ENCODE measurements at places on chromosomes 11 and 22.

DNA sequence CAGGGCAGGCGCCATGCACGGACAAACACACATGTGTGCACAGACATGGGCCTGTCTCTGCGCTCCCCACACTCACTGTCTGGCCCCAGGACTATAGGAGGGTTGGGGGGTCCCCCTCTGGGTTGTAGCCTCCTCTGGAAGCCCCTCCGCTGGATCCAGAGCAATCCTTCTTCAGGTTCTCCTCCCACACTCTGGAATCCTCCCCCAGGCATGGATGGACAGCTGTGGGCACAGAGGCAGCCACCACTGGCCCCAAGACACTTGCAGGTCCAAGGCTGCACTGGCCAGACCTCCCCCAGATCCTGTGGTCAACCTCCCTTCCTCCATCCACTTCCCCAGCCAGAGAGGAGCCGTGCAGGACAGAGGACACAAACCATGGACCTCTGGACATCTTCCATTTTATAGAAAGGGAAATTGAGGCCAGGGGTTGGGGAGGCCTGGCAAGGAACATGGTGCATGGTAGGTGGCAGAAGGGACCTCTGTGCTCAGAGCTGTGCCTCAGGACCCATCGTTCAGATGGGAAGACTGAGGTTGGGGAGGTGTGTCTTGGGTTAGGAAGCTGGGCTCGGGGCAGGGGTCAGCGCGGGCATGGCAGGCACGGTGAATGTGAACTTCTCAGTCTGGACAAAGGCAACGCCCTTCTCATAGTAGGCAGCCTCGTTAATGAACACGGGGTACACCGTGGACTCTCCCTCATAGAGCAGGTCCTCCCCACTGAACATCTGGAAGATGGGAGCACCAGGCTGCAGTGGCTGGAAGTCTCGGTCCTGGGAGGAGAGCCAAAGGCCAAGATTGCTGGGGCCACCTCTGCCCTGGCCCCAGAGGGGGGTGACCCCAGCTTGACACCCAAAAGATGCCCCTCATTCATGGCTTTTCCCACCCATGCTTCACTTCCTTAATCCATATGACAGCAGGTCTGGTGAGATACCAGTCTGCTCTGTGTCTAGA, 2.9 kb upstream of the TBX10 start:
- no peak for DNase-seq

GRCh38 chr11:61966734-61967115, 709 bp downstream of the FTH1 start:
- DNase-seq: peak; percentile 45

DNA sequence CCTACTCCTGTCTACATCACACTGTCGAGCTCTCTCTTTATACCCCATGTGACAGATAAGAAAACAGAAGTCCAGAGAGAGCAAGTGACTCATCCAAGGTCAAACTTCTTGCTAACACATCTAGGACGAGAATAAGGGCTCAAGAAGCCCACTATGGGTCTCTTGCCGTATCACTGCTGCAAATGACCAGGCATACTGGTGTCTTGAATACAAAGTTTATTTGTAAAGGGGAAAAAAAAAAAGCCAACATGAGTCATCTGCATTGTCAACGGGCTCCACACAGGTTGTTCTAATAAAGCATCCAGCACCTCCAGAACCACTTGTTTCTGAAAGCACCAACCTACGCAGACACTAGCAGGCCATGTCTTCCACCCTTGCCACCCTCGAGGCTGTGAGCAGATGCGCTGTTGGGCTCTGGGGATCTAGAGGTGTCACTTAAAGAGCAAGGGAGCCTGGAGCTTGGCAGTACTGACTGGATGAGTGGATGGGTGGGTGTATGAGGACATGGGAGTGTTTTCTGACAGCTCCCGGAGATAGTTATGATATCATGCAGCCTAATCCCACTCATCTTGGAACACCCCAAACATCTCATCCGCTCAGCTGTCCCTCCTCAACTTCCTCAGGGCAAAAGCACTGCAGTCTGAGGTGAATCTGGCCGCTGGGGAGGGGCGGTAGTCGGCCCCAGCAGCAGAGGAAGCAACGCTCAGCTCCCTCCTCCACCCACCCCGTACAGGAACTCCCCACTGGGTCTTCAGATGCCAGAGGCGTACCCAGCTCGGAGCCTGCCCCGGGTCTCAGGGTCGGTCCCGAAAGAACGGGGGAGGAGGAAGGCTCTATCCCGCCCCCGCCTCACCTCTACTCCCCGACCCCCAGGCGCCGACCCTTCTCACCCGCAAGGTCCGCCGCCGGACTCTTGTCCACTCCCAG, 1.0 kb downstream of the SMCO4 start:
- DNase-seq: peak; percentile 70

DNA sequence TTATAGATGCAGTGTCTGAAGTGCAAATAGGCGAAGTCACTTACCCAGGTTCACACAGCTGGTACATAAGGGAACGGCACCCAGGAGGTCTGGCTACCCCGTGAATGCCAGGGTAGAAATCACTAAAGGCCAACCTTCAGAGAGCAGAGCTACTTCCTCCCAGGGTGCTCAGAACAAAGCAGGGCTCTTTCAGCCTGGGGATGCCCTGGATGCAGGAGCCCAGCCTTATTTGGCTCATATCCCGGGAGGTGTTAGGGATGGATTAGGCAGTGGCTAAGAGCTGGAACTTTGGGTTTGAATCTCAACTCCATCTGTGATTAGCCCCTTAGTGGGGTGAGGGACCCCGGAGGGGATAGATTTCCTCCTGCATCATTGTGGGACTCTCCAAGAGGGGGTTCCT, 33.1 kb upstream of the ASPHD2 start:
- no peak for DNase-seq

- DNase-seq: peak; percentile 58
Observed at GRCh38 chr11:10304495-10305261, at the start of gene ADM. Gene ADM, plus strand, starts transcription at chr11:10305073. Its CDS starts 628 bp downstream, at chr11:10305701.

GRCh38 chr22:47278655-47279054, 516.2 kb downstream of the TBC1D22A start:
- DNase-seq: no peak

- no peak for DNase-seq
Observed at GRCh38 chr11:61108847-61109585, 6.7 kb downstream of the CD5 start.

GRCh38 chr11:6576471-6577373, 26.7 kb downstream of the RRP8 start:
- no peak for DNase-seq

DNA sequence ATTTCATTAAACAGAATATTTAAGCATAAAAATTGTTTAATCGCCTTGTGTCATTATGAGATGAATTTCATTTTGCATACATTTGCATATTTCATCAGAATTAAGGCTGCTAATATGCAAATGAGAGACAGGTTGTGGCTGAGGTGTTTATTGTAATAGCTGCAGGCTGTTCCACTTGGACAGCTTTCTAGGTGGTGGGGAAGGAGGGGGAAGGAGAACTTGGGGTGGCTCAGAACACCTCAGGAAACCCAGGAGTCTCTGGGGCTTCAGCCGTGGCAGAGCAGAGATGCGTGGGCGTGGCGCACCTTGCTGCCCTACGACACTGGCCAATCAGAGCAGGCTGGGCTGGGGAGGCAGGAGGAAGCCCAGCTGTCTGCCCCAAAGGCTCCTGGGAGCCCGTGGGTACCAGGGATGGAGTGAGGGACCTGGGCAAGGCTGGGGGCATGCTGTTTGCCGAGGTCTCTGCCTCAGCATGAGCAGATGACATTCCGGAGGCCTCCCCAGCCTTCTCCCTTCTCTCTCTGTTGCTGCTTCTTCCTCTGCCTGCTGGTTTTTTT, 542.9 kb downstream of the MN1 start:
- no peak for DNase-seq

DNA sequence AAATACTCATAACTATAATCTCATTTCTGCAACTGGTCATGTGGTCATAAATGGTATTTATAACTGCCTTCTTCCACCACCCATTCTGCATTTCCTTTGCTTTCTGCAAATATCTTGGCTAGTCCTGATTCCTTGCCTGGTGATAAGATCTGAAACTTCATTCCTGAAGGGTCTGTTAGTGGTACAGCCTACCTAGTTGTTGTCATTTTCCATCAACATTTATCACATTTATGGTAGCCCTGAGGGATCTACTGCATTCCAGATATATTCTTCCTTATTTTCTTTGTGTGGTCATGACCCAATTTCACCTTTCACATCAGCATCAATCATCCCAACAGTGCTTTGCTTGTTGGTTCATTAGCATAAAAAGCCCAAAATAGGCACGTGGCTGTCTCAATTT, 50.1 kb downstream of the DDX6 start:
- no peak for DNase-seq

DNA sequence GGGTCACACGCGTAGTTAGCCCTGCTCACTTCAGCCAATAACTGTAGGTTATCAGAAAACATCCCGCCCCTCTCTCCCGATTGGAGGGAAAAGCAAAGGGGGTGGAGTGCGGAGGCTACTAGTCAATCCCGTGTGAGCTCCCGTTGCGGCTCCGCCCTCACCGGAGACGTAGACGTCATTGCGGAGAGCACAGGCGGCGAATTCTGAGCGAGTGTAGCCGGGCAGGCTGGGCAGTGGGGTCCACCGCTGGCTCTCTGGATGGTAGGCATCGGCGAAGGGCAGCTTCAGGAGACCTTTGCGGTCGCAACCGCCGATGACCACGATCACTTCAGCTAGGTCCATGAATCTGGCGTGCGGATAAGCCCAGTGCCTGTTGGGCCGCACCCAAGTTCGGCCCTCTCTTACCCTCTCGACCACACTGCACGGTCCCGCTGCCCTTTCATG, 4.7 kb downstream of the KLHL35 start:
- DNase-seq: peak; percentile 50

- no peak for DNase-seq
Observed at GRCh38 chr11:68039526-68040086, 781 bp downstream of the TCIRG1 start.
